ENCODE measurements at places on chromosomes 16 and 17. TPM values are rescaled to one million over a fixed set of nuclear protein-coding genes. Genes with fewer than 3 reads are reported as not detected.

Gene KRT33B
- not detected for total RNA-seq

Gene IGFALS
- not detected for total RNA-seq

Gene GAST
- total RNA-seq, result not detected

Gene SNN
- 17.4 TPM for total RNA-seq

Gene CLEC19A
- not detected for total RNA-seq

Gene SAMD14
- 0.07 TPM for total RNA-seq

Gene POLR3K
- 32.3 TPM for total RNA-seq

Gene PROCA1
- total RNA-seq, result 7.4 TPM

Gene SLC5A11
- total RNA-seq, result not detected

Gene TMC5
- 4.7 TPM for total RNA-seq

Gene GUCY2D
- not detected for total RNA-seq

Gene SPEM3
- total RNA-seq, result not detected

Gene EVI2B
- not detected for total RNA-seq

Gene DPEP3
- not detected for total RNA-seq

Gene TBX2
- total RNA-seq, result 1.2 TPM

Gene C16orf96
- not detected for total RNA-seq

Gene ARL17B
- total RNA-seq, result 1.6 TPM

Gene CMTM1
- total RNA-seq, result 1.5 TPM

Gene CFAP52
- not detected for total RNA-seq

Gene EME2
- 8.9 TPM for total RNA-seq

Gene NEUROD2
- total RNA-seq, result not detected

Gene RNF222
- not detected for total RNA-seq

Gene KCNAB3
- not detected for total RNA-seq

Measured in Caki2 (cell line).